Activated B cell treated with CpG ODN at 0.5 μM for 24 hours (primary cell): ENCODE measurements at places on chromosomes 11 and 22. TPM values are rescaled to one million over a fixed set of nuclear protein-coding genes. Genes with fewer than 3 reads are reported as not detected.

GRCh38 chr11:106031202-106031810 lies 9.3 kb upstream of the MSANTD4 start:
- no peak for DNase-seq

MYOD1 gene
- not detected in 2 replicates for total RNA-seq

NTM gene
- total RNA-seq, result not detected in 2 replicates

DNA sequence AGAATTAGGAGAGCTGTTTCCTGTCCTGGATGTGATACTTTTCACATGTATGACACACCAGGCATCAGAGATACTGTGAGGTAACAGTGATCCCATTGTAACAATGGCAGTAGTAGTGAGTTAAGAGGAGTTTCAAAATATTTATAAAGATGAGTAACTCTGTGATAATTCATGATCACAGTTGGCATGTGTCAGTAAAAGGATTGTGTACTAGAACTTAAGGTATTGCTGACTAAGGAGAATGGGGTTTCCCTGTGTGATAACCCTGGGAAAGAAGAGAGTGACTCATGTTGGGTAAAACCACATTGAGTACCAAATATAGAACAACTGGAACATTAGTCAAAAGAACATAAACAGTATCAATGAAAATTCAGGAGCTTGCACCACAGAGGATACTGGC lies 22.9 kb upstream of the SLC5A1 start:
- DNase-seq, result no peak

DNA sequence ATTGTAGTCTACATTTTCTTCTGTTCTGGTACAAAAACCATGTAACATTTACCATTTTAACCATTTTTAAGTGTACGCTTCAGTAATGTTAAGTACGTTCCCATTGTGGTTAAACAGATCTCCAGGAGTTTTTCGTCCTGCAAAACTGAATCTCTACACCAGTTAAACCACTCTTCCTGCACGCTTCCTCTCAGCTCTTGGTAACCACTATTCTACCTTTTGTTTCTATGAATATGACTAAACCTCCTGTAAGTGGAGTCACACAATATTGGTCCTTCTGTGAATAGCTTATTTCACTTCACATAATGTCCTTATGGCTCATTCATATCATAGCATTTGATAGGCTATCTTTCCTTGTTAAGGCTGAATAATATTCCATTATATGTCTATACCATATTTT lies 7.1 kb upstream of the EXT2 start:
- no peak for DNase-seq

CHRM1 gene
- total RNA-seq, result not detected in 2 replicates

CWF19L2 gene
- 24.5 and 26.1 TPM in 2 replicates for total RNA-seq

DGCR6 gene
- 0.20 and 0.35 TPM in 2 replicates for total RNA-seq
